CD8-positive, alpha-beta T cell (primary cell): ENCODE measurements at places on chromosomes 1 and 21.

DNA sequence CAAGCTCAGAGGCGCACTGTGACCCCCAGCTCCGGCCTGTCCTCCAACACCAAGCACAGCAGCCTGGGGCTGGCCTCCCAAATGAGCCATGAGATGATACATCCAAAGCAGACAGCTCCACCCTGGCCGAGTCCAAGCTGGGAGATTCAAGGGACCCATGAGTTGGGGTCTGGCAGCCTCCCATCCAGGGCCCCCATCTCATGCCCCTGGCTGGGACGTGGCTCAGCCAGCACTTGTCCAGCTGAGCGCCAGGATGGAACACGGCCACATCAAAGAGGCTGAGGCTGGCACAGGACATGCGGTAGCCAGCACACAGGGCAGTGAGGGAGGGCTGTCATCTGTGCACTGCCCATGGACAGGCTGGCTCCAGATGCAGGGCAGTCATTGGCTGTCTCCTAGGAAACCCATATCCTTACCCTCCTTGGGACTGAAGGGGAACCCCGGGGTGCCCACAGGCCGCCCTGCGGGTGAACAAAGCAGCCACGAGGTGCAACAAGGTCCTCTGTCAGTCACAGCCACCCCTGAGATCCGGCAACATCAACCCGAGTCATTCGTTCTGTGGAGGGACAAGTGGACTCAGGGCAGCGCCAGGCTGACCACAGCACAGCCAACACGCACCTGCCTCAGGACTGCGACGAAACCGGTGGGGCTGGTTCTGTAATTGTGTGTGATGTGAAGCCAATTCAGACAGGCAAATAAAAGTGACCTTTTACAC is 29.1 kb downstream of the SLC19A1 start:
- DNase-seq, result no peak

- no peak for DNase-seq
These were observed 5.7 kb downstream of the SLC35A3 start for GRCh38 chr1:99975529-99975928.

- DNase-seq, result no peak
These were observed 5.6 kb upstream of the RD3 start for GRCh38 chr1:211497489-211498045.

DNA sequence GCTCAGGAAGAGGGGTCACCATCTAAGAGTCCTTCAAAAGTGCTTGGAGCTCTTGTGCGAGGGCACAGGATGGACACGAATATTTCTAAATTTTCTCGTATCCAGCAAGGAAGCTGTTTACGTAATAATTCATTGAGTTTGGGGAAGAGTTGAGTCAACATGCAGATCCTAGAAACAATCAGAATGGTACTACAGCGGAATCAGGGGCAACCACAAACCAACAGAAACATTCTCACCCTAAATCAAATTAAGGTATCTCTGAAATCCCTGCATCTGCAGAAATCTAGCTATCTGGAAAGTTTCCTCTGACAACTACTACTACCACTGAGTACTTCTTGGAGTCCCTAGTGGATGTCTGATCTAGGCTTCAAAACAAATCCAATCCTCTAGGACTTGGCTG is 352.4 kb downstream of the LTN1 start:
- DNase-seq, result no peak

GRCh38 chr1:43315963-43316737 is 15.4 kb downstream of the TIE1 start:
- DNase-seq, result no peak

GRCh38 chr1:32972814-32973428 is 8.3 kb upstream of the RNF19B start:
- no peak for DNase-seq

DNA sequence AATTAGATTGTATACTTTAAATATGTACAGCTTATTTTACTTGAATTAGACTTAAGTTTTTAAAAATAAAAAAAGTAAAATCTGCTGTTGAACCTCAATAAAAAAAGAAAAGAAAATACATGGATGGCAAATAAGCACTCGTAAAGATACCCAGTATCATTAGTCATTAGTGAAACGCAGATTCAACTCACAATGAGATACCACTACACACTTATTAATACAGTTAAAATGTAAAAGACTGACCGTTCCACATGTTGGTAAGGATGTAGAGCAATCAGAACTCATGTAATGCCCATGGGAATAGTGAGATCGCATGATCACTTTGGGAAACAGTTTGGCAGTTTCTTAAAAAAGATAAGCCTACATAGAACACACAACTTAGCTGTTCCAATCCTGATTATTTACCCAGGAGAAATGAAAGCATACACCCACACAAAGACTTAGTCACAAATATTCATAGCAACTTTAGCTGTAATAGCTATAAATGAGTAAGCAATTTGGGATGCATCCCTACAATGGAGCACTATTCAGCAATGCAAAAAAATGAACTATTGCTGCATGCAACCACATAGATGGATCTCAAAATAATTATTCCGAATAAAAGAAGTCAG is 7.3 kb downstream of the SH2D1B start:
- no peak for DNase-seq

GRCh38 chr1:62358665-62359373 is 39.6 kb upstream of the KANK4 start:
- no peak for DNase-seq

- DNase-seq, result no peak
These were observed 184.3 kb downstream of the CYYR1 start for GRCh38 chr21:26388731-26389231.

- DNase-seq, result no peak
These were observed 8.2 kb downstream of the AMPD2 start for GRCh38 chr1:109627692-109628399.

- DNase-seq, result no peak
These were observed 710 bp downstream of the GLRX2 start for GRCh38 chr1:193104502-193104906.

- DNase-seq, result no peak
These were observed 13.2 kb downstream of the FMO3 start for GRCh38 chr1:171103862-171104261.

DNA sequence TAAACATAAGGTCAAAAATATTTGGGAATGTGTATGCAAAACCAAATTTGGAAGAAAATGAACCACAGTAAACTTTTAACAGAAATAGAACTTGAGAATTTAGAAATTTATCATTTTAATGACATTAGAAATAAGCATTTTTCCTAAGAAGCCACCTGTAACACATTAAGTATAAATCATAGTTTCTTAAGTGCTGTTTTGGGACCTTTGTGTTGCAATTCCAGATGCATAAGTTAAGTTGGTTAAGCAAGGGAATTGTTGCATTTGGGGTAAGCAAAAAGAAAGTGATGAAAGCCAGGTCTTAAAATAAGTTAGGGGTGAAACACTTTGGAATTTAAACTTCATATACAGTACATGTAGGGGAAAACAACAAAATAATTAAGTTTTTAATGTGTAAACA is 49.8 kb downstream of the CDKN2C start:
- no peak for DNase-seq

DNA sequence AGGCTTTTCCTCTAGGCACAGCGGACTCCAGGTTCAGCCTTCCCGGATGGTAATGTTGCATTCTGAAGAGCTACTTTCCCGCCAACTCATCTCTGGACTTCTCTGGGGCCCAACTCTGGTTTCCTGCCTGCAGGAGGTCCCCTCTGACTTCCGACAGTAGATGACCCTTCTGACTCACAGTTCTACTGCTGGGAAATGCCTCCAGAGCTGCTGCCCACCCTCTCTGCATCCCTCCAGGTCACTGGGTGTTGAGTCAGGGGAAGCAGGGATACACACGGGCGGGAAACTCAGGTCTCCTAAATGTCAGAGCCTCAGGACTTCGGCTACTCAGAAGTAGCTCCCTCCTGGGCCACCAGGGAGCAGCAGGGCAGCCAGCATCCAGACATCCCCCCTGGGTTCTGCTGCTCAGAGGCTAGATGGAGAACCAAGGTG is 2.1 kb upstream of the KIF21B start:
- no peak for DNase-seq
